ENCODE measurements at places on chromosomes 7 and 10.

- no peak for DNase-seq
Observed at GRCh38 chr10:102721954-102722353, 7.5 kb downstream of the SFXN2 start.

- no peak for DNase-seq
Observed at GRCh38 chr7:19061331-19061730, 56.1 kb downstream of the TWIST1 start.

DNA sequence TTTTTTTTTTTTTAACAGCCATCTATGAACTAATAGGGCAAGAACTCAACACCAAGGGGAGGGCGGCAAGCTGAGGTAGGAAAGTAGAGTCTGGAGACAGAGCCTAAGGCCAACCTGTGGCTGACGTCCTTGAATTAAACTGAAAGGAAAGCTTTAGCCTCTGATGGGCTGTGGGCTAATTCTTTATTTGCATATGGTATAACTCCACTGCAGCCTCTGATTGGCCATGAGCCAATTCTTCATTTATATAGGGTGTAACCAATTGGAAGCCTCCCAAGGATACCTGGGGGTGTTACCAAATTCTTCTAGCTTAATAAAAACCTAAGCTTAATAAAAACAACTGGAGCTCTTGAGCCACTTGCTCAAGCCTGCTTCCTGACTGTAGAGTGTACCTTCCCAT, 10.3 kb downstream of the TYW1 start:
- DNase-seq, result no peak

DNA sequence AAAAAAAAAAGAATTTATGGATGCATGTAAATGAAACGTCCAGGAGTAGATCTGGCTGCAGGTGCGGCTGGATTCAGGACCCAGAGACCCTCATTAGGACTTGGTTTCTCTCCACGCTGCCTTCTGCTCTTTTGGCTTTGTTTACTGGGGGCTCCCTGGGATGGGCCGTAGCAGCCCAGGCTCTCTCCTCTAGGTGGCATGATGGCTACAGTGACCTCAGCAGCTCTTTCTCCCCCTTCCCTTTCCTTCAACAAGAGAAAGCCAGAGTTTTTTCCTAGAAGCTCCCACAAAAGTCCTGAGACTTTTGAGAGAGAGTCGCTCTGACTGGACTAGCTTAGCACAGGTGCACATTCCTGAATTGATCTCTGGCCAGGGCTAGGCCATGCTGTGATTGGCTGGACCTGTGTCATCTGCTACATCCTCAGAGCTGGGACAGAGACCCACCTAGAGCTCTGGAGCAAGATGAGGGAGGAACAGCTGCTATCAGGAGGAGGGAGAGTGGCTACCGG, 67.8 kb upstream of the PDCD4 start:
- DNase-seq, result no peak

- no peak for DNase-seq
Observed at GRCh38 chr7:14839307-14839706, 63.2 kb downstream of the DGKB start.

DNA sequence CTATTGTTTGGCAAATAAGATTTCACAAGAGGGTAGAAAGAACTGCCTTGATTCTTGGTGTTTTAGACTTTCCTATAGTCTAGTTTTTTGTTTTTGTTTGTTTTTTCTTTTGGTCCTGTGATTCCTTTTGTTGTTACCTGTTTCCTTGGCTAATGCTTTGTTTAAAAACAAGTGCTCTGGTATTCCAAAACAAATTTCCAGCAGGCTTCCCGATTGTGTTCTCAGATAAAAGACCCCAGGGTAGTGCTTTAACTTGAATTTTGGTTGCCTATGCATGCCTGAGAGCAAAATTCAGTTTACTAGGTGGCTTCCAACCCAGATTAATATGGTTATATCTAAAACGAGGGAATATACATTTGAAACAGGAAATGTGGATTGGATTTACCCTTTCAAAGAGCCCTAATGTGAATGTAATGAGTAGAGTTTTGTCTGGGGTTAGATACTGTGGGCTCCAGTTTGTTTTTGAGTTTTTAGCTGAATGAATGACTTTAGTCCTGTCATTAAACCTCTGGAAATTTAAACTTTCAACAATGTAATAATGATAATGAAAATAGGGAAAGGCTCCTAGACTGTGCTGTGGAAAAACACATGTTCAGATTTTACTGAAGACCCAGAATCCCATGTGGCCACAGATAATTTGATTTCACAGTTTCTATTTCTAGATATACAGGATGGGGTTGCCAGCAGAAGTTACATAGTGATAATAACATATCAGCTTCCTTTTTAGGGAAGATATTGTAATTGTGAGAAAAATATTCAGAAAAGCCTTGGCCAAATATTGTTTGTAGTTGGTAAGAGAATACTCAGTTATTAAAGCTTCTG, 23.9 kb downstream of the AUTS2 start:
- no peak for DNase-seq

GRCh38 chr7:47298636-47299035, 283.3 kb downstream of the TNS3 start:
- DNase-seq, result no peak

DNA sequence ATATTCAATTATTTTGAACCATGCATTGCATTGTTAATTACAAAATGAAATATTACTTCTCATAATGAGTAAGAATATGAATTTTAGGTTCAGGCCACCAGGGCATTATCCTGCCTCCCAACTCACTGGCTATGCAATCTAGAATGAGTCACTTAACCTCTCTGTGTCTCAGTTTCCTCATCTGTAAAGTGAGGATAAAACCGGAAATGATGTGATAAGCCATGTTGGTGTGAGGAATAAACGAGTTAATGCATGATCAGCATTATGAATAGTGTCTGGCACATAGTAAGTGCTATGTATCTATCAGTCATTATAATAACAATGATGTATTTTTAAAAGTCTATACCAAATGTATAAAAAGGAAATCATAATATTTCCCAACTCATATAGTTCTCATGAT, 85.5 kb downstream of the SEMA3D start:
- no peak for DNase-seq

GRCh38 chr10:72063703-72064391, 24.5 kb downstream of the SPOCK2 start:
- DNase-seq, result no peak

- DNase-seq, result no peak
Observed at GRCh38 chr7:2499719-2500430, 19.7 kb upstream of the LFNG start.

GRCh38 chr10:23402856-23403255, 36.0 kb upstream of the OTUD1 start:
- no peak for DNase-seq

DNA sequence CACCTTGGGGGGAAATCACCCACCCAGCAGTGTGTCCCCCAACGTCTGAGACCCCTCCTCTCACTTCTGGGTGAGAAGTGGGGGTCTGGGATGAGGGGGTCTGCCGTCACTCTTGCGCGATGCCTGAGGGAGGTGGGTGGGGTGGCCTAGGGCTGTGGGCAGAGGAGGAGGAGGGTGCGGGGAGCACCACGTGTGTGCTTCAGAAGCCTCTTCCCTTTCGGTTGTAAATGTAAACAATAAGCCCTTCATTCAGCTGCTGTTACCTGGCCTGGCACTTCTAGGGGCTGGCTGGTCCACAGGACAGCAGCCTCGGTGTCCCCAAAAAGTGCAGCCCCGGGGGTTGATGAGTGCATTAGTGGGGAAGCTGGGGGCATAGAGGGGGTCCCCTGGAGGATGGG, 1.3 kb downstream of the CLIP2 start:
- DNase-seq, result no peak

DNA sequence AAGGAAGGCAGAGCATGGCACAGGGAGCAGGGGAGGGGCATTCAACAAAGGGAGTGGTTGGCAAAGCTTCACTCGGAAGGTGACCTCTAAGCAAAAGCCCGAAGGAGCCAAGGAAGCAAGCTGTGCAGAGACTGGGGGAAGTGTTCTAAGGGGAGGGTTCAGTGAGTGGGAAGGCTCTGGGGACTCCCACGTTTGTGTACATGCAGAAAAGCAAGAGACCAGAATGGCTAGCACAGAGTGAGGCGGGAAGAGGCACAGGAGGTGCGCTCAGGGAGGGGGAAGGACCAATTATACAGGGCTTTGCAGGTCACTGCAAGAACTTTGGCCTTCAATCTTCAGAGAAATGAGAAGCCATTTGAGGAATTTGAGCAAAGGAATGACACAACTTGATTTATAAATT, 7.4 kb downstream of the ARHGAP21 start:
- DNase-seq, result no peak

GRCh38 chr10:79490400-79491142, 21.8 kb upstream of the EIF5AL1 start:
- DNase-seq, result no peak

- DNase-seq, result no peak
Observed at GRCh38 chr10:91210014-91210413, 10.4 kb upstream of the PCGF5 start.

DNA sequence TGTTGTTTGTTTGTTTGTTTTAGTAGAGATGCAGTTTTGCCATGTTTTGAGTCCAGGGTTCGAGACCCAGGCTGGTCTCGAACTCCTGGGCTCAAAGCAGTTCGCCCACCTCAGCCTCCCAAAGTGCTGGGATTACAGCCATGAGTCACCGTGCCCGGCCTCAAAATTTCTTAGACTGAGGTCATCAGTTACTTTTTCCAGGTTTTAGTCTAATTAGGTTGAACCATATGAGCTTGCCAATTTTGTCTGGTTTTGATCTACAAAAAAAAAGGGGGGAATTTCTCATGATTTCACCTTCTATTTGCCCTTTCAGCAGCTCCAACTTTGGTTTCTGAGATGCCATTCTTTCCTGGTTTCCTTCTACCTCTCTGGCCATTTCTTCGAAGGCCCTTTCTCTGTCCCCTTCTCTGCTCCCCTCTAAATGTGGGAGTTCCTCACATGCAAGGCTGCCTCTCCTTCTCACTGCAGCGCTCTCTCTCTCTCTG, 5.5 kb downstream of the CUEDC2 start:
- DNase-seq, result no peak

DNA sequence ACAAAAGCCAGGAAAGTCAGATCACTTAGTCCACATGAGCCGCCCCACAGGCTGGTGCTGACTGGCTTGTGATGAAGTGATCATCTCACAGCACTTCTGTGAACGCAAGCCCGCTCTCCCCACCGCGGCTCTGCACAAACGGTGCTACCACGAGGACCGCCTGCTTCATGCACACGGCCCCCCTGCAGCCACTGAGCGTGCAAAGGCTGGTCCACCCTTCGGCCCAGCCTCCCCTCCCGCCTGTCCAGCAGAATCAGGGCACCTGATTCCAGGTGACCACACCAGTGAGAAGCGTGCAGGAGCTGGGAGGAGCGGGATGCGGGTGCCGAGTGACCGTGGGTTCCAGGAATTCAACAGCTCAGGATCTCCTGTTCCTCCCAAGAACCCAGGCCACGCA, 32.2 kb downstream of the MAD1L1 start:
- DNase-seq, result no peak

DNA sequence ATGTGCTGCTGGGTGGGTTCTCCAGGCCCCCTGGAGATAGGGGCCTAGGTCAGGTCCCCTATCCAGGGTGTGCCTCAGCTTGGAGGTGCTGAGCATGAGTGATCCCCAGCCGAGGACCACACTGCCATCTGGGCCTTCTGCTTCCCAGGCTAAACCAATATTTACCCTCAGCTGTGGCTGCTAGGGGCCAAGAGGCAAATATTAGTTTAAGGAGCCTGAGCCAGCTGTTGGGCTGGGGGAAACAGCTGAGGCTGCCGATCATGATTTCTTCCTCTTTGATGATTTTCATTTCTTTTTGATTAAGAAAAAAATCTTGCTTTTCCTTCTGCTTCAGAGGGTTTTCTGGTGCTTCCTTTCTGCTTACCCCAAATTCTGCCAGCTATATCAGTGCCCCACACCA, 83.4 kb downstream of the NEURL1 start:
- DNase-seq, result no peak

DNA sequence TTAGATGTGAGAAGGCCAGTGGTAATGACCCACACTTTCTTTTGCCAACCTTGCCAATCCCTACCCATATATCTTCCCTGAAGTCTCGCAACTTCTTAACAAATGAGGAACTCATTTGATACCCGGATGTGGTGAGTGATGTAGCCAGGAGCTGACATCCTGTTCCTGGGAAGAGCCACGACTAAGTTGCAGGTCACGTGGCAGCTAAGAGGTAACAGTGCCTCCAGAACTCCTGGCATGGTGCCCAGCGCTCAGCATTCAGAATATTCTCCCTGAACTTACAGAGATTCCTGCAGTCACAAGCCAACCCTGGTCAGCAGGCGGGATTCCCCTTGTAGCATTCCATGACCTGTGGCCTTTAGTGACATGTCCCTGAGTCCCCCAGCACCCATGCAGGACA, 282.5 kb downstream of the GALNT17 start:
- DNase-seq, result no peak

GRCh38 chr7:20932785-20933527, 146.3 kb upstream of the SP8 start:
- DNase-seq, result no peak

DNA sequence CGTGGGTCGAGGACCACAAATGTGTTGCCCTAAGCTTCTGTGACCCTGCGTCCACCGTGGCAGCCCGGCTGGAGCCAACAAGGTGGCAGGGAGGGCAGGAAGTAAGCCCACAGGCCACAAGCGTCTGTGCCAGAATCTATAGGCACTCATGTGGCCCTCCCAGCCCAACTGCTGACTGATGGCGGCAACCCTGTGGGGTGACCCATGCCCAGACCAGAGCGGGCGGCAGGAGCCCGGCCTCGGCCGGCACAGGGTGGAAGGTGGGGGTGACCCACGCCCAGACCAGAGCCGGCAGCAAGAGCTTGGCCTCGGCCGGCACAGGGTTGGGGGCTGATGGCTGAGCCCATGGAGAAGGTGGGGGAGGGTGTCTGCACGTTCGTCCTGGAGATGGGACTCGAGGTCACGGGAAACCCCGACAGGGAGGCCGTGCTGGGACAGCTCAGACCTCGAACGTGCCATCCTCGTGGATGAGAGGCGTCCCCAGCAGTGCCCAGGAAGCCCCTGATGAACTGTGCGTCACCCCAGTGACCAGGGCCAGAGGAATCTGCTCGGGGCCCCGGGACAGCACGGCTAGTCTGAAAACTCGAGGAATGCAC, 181.0 kb downstream of the ELFN1 start:
- no peak for DNase-seq

DNA sequence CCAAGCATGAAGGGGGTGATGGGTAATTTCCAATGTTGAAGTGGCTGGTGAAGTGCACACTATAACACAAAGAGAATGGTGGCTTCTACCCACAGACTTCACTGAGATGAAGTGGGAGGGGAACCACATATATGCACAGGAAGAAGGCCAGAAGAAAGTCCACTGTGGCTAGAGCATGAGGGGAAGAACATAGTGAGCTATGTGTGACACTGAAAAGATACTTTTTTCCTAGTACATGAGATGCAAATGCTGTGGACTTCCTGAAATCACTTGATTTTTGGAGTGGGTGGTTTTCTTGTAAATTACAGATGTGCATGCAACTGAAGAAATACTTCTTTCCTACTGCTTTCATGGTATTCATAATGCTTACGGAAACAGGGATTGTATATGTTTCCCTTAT, 115.6 kb upstream of the PHYHIPL start:
- DNase-seq, result no peak

Data from T-helper 1 cell (primary cell).